CD4-positive, alpha-beta T cell treated with Interleukin-1 beta for 1 hour (primary cell): ENCODE measurements at places on chromosomes 4 and X.
A peak's percentile ranks its signal among the peaks of the same experiment; 100 is the strongest.

DNA sequence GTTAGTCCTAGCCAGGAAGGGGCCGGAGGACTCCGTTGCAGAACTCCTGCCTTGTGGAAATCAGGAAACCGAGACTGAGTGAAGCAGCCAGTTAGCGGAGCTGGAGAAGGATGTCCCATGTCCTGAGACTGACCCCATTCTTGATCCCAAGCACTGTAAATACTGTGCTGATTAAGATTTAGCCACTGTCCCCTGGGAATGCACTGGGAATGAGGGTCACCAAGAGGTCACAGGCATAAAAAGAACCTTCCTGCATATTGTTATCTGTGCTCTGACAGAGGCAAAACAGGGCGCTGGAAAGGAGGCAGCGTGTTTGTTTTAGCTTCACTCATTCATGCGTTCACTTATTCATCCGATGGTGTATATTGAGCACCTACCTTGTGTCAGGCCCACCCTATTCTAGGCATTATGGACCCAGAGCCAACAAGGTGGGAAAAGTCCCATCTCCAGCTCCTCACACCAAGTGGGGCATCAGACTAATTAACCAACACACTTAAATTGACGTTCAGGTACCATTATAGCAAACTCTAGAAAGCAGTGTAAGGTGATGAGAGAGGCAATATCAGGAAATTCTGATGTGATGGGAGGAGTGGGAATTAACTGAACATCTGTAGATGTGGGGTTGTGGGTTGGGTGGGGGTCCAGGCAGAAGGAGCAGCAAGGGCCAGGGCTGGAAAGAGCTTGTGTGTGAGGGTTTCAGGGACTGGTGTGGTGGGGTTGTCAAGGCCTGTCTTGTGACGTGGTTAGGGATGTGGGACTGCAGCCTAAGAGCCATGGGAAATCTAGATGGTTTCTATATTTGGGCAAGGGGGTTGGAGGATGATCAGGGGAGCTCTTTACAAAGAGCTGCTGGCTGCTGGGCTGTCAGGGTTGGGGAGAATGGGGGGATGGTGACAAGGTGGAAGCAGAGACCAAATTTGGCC is 10.6 kb upstream of the SLC2A9 start:
- no peak for DNase-seq

DNA sequence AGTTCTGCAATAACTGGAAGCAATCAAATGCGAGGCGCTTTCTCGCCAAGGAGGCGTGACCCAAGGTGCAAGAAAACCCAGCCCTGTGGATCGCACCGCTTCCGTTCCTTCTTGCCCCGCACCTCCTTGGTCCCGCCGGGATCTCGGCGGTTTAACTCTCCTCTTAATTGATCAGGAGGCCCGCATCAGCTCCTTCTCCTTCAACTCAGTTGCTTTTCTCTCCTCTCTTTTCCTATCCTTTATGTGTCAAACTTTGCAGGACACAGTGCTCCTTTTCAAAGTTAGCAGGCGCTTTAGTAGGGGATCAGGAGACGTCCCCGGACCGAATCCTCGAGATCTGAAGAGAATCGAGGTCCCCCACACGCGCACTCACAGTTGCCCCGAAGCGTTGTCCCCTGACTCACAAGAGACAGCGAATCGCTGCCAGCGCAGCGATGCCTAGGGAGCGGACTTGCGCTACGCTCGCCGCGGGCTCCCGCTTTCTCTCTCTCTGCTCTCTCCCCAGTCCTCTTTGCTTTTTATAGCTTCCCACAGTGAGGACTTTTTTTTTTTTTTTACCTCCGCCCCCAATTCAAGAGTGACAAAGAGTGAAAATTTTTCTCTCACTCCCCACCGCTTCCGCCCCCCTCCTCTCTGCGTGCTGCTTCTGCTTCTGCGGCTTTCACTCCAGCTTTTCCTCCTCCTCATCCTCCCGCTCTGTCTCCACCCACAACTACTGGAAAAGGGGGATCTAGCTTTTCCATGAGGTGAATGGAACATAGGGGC is at the start of gene DKK2:
Gene DKK2, minus strand, starts transcription at position 495 of the 765 bp plus-strand sequence. CDS start 722 bp downstream, outside the sequence.
- no peak for DNase-seq

- DNase-seq: no peak
Observed at GRCh38 chrX:7055386-7056137, 92.0 kb upstream of the STS start.

GRCh38 chr4:75658876-75659275 is 14.3 kb downstream of the G3BP2 start:
- DNase-seq: no peak

GRCh38 chr4:169167957-169168858 is 102.5 kb downstream of the SH3RF1 start:
- DNase-seq: no peak

GRCh38 chr4:6225469-6225868 is 25.1 kb upstream of the JAKMIP1 start:
- DNase-seq: peak; percentile 6

GRCh38 chr4:88514557-88515511 is 8.7 kb downstream of the PYURF start:
- DNase-seq: no peak

- DNase-seq: no peak
Observed at GRCh38 chrX:100643956-100644860, at the start of gene SRPX2. Gene SRPX2, plus strand, starts transcription at chrX:100644199. Its CDS starts 2,124 bp downstream, at chrX:100646323.

GRCh38 chr4:104449537-104449936 is 45.2 kb downstream of the CXXC4 start:
- no peak for DNase-seq

- DNase-seq: no peak
Observed at GRCh38 chr4:87532907-87533306, 3.7 kb upstream of the SPARCL1 start.
